ENCODE measurements at places on chromosomes 7 and 10.
A peak's percentile ranks its signal among the peaks of the same experiment; 100 is the strongest.

DNA sequence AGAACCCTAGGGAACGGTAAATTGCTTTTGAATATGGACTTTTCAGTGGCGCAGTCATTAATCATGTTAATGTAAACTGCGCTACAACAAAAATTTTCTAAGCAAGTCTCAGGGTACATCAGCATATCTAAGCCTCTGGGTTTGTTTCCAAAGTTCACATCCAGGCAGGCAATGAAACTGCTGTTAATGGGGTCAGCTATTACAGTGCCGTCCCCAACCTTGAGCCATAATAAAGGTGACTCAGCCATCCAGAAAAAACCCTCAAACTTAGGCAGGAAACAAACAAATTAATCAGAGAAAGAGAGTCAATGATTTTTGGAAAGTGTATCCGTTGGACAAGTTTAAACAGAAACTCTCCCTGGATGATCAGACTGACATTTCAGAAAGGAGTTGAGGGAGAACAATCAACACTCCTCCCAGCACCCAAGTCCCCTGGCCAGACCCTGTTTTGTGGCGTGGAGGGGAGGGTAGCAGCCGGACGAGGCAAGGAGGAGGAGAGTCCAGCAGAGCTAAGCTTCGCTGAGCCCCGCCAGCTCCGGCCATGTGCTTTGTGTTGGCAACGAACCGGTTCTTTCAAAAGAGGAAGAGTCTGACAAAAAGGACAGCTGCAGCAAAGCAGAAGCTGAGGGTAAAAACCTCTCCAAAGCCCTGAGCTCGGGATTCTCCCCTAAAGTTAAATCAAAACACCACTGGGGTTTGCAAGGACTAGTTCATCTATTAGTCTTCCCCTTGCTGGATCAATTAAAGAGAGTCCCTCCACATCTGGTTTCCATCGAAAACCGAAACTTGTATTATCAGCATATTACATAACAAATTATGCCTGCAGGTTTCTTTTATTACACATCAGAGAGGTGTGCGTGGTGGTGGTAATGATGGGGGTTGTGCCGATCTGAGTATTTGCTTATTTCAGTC, 3.6 kb downstream of the FAM53B start:
- DNase-seq = no peak

DNA sequence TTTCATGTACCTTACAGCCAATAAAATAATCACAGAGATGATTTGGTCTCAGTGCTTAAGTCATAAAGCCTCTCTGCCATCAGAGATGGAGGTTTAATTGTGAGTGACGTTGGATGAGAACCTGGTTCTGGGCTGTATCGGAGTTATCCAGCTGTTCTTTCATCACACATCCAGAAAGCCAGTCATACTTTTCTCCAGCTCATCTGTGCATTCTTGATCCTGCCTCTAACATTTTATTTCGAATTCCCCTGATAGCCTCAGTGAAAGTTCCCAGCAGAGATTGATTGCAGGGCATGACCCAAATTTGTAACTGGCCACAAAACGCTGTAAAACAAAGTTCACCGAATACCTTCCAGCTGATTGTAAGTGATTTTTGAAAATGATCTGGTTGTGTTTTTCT, 212.6 kb upstream of the HABP2 start:
- DNase-seq = no peak

DNA sequence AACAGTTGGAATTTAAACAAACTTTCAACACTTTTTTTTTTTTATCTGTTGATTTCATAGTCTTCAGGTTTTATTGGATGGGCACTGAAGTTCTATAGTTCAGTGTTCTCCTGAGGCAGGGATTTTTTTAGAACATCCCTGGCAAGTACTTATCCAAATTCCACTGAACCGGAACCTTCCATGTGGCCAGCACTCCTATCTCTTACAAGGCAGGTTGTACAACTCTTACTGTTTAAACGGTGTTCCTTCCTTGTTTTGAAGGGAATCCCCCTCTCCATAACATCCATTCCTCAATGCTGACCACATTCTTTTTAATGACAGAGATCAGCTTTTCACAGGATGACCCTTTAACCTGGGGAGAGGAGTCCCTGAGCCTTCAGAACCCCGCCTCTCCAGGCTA, 238.9 kb upstream of the CTBP2 start:
- no peak for DNase-seq

GRCh38 chr10:127576051-127576450, 26.9 kb downstream of the NPS start:
- DNase-seq = no peak

GRCh38 chr10:15730341-15730740, 10.6 kb upstream of the ITGA8 start:
- no peak for DNase-seq

DNA sequence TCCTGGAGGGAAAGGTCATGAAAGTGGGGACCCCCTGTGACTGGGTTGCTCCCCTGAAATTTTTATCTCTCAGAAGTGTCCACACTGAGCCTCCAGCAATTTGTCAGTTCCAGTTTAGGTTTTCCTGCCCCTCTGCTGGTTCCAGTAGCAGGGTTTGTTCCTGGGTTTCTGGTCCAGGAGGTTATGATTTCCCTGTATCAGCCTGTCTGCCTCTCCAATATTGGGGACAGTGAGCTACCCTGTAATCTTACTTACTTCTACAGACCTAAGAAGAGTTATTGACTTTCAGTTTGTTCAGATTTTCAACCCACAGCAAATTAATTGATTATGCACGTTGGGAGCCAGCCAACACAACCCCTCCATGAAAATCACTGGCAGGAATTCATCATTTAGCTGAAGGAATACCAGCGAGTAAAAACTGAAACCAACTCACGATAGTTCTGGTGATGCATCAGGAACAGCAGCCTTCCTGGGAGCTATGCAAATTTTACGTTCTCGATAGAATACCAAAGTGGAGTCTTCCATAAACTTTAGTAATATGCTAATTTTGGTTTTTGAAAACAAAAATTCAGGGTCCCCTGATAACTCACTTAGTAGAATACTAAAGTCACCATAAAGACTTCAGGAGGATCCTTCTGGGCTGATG, 31.3 kb upstream of the IL15RA start:
- no peak for DNase-seq

GRCh38 chr10:70827086-70827757, 11.5 kb downstream of the SGPL1 start:
- no peak for DNase-seq

GRCh38 chr10:115989621-115990020, 283.4 kb downstream of the GFRA1 start:
- DNase-seq = no peak

- DNase-seq = no peak
Observed at GRCh38 chr7:19215412-19215811, 70.2 kb upstream of the FERD3L start.

GRCh38 chr10:21385536-21385935, 139.9 kb downstream of the SKIDA1 start:
- no peak for DNase-seq

GRCh38 chr7:41007811-41008210, 695.1 kb downstream of the INHBA start:
- no peak for DNase-seq

DNA sequence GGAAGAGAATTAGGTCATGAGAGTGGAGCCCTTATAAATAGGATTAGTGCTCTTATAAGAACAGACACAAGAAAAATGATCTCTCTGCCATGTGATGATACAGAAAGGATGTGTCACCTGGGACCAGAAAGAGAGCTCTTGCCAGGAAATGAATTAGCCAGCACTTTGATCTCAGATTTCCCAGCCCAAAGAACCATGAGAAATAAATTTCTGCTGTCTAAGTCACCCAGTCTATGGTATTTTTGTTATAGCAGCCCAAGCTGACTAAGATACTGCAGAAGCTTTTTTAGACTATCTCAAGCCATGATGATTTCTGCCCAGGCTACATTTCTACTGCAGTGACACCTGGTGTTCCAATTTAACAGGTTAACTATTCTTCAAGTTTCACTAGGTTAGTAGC, 84.8 kb downstream of the RSU1 start:
- no peak for DNase-seq

GRCh38 chr10:46293832-46294640, 7.2 kb downstream of the ANTXRL start:
- DNase-seq = no peak

- DNase-seq = no peak
Observed at GRCh38 chr10:69851306-69851705, 49.6 kb downstream of the COL13A1 start.

- no peak for DNase-seq
Observed at GRCh38 chr7:30068117-30068516, 39.9 kb downstream of the PLEKHA8 start.

DNA sequence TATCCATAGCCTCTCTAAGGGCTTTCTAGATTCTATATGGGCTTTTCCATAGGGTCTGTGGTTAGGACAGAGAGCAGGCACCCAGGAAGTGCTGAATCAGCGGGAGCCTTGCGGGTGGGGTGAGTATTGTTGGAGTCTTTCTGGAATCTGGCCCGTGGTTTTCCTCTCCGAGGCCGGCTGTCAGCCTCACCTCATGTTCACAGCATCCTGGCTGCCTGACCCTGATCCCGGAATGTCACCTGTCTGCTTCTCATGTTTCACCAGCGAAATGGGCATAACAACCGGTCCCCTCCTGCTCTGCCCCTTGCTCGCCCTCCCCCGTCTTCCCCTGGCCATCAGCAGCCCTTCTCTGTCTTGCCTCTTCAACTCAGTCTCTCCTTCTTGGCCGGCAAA, 36.5 kb downstream of the DDIT4 start:
- DNase-seq = no peak

- DNase-seq = no peak
Observed at GRCh38 chr7:110704225-110704624, 386.7 kb upstream of the LRRN3 start.

DNA sequence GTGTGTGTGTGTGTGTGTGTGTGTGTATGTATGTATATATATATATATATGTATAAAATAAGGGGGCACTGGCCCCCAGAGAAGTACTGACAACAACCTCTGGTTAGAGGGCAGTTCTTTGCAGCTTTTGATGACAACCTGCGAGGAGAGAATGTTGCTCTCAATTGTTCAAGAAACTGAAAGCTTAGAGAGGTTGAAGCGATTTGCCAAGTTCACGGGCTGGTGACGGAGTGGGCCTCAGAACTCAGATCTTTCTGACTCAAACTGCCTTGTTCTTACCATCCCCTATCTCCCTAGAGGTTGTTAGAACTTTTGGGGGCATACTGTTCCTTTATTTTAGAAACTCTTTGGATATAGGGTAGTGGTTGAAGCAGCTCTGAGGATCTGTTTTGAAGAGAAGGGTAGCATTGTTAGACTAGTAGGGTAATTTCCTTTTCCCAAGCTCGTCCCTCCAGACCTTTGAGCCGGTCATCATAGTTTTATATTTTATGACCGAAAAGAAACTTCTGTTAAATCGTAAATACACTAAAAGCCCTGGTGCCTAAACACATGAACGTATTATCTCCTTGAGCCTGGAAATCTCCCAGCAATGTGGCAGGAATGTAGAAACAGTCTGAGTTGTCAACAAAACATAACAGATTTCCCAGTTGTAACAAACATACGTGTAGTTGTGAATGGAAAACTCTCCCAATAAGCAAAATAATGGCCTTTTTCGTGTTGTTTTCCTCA, 541.7 kb upstream of the GALNT17 start:
- no peak for DNase-seq

- DNase-seq = no peak
Observed at GRCh38 chr10:48444861-48445841, 138.7 kb downstream of the MAPK8 start.

- DNase-seq = no peak
Observed at GRCh38 chr10:119404719-119405519, 137.6 kb downstream of the RGS10 start.

- no peak for DNase-seq
Observed at GRCh38 chr7:68015978-68016532, 1019.4 kb downstream of the TYW1 start.

GRCh38 chr7:95897557-95898251, 125.3 kb downstream of the DYNC1I1 start:
- DNase-seq = no peak

- no peak for DNase-seq
Observed at GRCh38 chr10:68095153-68095552, 14.1 kb upstream of the MYPN start.

DNA sequence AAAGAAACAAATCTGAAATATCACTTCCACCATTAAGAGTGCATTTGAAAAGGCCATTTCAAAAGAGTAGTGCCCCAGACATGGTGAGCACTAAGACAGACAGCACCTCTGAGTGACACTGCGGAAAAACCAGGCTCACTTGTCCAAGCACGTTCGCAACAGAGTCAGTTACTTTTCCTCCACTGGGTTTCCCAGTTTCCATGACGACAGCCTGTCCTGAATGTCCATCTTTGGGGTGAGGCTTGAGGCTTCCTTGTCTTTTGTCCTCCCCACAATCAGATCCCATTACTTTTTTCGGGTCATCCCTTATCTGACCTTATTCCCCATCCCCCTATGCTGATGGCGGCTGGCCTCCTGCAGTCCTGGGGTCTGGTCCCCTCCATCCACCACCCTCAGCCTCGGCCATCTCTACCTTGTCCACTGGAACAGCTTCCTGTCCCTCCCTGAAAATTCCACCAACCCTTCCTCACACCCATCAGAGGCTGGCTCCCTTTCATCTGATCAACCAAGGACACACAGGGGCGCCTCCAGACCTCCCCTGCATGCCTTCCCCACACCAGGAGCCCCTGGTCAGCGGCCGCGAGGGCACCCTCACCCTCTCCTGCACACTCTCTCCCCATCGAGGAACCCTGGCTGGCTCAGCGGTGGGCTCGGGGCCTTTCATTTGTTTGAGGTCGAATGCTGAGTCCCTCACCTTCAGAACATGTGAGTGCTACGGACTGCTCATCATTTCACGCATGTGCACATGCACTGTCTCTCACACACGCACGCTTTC, 363.6 kb downstream of the DNAJB6 start:
- DNase-seq = no peak

GRCh38 chr10:986881-987619, 1.2 kb upstream of the GTPBP4 start:
- no peak for DNase-seq

GRCh38 chr10:120963594-120964220, 112.5 kb downstream of the WDR11 start:
- no peak for DNase-seq

GRCh38 chr10:44968500-44969400, 9.1 kb downstream of the RASSF4 start:
- peak; percentile 25 for DNase-seq

DNA sequence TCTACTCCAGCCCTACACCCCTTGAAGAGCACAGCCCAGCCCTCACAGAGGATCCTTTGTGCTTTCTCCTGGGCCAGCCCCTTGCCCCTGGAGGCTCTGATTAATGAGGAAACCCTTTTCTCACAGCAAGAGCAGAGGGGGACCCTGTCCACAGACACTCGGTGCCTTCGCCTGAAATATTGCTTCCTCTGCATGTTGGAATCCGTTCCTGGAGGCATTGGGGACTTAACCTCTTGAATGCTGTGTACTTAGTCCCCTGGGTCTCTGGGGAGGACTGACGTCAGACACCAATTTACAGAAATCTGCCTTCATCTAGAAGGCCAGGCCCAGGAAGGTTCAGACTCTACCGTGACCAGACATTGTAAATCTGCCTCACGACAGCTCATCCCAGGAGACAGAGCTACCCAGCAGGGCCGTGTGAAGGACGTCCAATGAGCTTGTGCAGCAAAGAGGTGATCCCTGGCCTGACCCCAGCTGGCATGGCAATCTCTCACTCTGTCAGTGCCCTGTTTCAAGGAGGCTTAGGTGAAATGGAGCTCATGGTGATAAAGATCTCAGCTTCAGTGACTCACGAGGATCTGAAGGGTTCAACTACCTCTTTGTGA, 8.1 kb upstream of the TMEM72 start:
- DNase-seq = no peak

- no peak for DNase-seq
Observed at GRCh38 chr7:27686315-27686714, 23.6 kb upstream of the HIBADH start.

GRCh38 chr7:17467386-17467945, 169.0 kb downstream of the AHR start:
- DNase-seq = no peak
